ENCODE measurements at places on chromosomes 2 and 18.

DNA sequence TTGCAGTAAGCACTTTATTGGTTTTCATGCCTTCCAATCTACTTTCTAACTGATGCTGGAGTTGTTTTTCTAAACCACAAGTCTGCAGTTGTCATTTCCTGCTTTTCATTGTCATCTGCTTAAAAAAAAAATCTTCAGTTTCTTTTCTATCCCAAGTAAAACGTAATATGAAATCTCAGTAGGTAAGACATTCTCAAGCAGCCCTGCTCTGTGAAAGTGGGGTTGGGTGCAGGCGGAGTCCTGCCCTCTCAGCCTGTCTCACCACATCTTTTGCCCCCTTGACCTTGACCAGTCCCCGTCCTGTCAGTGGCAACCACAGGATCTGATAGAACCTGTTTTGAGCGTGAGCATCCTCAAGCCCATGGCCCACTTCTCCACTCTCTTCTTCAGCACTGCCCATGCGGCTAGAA is 80.0 kb upstream of the CPO start:
- no peak for DNase-seq

DNA sequence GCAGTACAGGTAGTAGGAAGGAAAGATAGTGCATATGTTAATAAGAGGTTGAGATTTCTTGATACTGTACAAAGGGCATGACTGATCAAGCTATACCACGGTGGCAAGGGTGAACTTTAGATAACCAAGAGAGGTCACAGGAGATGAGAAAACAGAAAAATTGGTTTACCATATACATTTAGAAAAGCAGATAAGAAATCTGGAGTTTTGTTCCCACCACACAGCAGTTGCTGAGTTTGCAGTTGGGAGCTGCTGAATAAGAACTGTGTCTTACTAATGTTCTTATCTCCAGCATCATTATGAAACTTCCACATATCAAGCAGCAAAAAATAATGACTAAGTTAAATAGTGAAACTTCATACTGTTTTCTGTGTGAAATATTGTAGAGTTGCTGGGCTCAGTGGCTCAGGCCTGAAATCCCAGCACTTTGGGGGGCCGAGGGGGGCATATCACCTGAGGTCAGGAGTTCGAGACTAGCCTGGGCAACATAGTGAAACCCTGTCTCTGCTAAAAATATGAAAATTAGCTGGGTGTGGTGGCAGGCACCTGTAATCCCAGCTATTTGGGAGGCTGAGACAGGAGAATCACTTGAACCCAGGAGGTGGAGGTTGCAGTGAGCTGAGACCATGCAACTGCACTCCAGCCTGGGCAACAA is 12.0 kb upstream of the IMPACT start:
- DNase-seq, result no peak

GRCh38 chr2:56483081-56483480 is 299.3 kb downstream of the CCDC85A start:
- no peak for DNase-seq

DNA sequence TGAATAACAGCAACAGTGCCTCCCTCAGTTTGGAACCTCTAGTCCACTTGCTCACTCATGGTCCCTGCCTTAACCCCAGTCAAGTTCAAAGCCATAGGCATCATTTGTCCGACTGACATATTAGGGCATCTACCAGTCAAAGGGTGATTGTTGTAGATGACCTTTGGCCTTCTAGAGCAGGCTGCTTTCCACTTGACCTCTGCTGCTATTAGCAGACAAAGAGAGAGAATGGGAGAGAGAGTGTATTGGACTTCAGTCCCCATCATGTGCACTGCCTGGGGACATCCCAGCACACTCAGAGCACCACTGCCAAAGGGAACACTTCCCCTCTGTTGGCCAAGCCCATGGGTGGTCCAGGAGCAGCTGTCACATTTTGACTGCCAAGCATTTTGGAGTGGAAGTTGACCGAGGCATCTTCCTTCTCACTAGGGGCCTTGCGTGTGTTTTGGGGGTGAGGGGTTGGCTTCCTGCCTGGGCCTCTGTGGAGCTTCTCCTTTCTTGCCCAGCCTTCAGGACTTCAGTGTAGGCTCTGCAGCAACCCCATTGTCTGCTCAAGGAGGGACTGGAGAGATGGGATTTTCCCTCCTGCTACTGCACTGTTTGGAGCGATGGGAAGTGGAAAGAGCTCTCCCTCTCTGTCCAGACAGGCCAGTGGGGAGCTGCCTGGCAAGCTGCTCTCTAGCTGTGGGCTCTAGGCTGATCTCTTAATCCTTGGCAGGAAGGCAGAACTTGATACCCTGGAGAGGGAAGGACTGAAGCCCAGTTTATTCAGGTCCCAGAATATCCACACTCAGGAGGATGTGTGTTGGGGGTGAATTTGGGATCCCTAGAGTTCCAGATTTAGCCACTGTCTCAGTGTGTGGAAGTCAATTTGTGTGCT is 68.1 kb downstream of the TMEM247 start:
- DNase-seq, result no peak

GRCh38 chr2:125405816-125406215 is 1250.1 kb upstream of the GYPC start:
- no peak for DNase-seq

DNA sequence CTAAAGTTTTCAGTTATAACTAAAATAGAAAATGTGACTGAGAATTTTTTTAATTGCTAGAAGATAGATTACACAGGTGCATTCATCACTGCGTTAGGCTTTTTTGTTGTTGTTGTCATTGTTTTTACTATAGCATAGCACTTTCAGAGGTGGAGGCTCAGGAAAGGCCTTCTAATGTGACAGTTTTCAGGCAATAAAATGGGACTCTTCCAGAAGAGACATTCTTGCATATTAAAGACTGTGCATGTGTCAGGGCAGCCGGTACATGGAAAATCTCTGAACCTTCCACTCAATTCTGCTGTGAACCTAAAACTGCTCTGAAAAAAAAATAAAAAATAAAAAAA is 175.2 kb downstream of the METTL4 start:
- DNase-seq, result no peak

GRCh38 chr2:102313950-102314349 is 2.6 kb downstream of the IL1RL1 start:
- DNase-seq, result no peak

DNA sequence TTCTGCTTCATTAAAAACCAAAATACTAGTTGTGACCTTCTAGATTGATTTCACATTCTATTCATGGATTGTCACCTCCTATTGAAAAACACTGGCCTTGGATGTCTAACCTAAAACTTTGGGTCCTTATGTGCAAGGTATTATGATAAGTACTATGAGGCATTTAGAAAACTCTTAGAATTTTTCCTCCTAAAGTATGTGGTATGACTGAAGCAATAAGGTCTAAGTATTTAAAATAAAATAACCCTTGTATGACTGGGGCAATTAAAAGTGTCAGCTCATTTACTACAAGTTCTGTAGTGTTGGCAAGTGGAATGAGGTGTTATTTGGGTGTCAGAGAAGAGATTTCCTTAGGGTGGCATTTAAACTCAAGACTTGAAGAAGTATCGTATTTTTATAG is 15.1 kb downstream of the KCMF1 start:
- no peak for DNase-seq

DNA sequence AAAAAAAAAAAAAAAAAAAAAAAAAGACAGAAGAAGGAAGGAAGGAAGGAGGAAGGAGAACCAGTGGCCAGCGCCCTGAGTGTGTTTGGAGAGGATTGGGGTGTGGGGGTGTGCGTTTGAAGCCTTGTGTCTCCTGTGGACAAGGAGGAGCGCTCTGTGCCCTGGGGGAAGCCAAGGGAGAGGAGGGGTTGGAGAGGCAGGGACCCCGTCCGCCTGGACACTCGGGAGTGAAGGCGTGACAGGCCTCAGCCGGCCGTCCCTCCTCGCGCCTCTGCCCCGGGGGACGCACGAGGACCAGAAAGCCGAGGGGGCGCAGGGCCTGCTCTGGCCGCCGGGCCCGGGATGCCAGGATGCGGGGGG is 44.9 kb downstream of the SERTAD2 start:
- peak; percentile 69 for DNase-seq

GRCh38 chr2:148391324-148391723 is 253.2 kb upstream of the EPC2 start:
- DNase-seq, result no peak

GRCh38 chr2:12955864-12956263 is 239.1 kb downstream of the TRIB2 start:
- DNase-seq, result no peak

DNA sequence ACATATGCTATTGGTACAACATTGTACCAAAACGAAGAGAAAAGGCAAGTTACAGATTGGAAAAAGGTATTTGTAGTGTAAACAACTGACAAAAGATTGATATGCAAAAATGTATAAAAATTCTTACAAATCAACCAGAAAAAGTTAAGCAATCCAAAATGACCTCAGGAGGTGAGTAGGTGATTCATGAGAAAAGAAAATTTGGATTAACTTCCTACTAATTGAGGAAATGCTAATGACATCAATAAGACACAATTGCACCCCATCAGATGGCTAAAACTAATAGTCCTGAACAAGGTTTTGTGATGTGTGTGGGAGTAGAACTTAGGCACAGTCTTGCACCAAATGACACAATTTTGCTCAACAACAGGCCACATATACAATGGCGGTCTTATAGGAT is 129.3 kb downstream of the COPS8 start:
- no peak for DNase-seq

GRCh38 chr2:234931371-234931770 is 20.4 kb upstream of the SH3BP4 start:
- no peak for DNase-seq

DNA sequence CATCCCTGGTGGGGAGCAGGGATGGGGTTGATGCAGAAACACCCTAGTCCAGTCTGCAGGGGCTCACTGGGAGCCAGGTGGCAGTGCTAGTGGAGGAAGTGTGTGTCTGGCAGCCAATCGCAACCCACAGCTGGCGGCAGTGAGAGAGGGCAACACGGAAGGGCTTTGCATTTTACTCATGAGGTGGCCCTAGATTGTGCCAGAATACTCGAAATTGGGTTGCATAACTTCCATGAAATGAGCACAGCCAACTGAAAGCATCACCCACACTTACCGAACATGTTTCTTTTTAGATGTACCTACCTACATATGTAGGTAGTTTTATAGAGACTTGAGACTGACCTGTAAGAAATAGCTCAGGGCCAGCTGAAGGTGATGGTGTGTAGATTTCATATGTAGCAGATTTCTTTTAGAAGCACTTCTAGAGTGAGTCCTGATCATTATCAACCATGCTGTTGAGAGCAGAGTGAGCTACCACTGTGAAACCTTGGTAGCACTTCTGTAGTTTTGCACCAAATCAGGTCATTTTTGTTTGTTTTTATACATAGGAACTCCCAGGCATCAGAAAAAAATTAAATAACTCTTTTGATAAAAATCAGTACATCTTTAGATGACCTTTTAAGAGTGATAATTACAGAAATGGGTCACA is 13.0 kb downstream of the IL18R1 start:
- DNase-seq, result no peak

GRCh38 chr2:143177096-143177786 is 48.0 kb downstream of the ARHGAP15 start:
- DNase-seq, result no peak

DNA sequence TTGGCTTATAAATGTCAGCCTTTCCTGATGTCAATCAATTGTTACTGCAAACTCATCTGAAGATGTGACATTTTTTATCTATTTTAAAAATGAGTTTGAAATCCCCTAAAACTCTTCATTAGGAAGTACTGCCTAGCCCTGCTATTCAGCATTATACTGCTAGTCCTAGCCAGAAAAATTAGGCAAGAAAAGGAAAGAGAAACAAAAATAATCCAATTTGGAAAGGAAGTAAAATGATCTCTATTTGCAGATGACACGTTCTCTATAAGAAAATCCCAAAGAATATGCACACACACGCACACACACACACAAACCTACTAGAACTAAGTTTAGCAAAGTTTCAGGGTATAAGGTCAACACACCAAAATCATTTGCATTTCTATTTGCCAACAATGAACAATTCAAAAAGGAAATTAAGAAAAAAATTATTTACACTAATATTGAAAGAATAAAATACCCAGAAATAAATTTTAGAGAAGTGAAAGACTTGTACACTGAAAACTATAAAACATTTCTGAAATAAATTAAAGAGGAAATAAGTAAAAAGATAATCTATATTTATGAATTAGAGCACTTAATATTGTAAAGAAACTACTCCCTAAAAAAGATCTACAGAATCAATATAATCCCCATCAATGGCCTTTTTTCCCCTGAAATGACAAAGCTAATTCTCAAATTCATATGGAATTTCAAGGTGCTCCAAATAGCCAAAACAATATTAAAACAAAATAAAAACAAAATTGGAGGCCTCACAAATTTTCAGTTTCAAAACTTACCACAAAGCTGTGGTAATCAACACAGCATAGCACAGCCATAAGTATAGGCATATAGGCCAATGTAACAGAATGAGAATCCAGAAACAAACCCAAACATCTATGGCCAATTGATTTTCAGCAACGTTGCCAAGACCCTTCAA is 433.7 kb upstream of the TRIB2 start:
- no peak for DNase-seq

DNA sequence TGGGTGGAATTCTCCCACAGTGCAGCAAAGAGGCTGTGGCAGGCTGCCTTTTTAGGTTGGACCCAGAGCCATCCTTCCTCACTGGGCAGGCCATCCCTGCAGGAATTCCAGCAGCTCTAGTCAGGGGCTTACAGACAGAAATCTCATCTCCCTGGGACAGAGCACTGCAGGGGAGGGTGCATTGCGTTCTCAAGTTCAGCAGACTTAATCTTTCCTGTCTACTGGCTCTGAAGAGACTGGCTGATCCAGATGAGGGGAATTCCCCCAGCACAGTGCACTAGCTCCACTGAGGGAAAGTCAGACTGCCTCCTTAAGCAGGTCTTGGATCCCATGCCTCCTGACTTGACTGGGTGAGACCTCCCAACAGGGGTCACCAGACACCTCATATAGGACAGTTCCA is 899.7 kb upstream of the VRK2 start:
- DNase-seq, result no peak

- no peak for DNase-seq
Observed at GRCh38 chr18:74902147-74902455, 304.4 kb downstream of the ZNF407 start.

GRCh38 chr2:160306985-160307384 is 106.9 kb upstream of the ITGB6 start:
- no peak for DNase-seq

- no peak for DNase-seq
Observed at GRCh38 chr18:52426041-52426440, 86.0 kb downstream of the DCC start.

- DNase-seq, result no peak
Observed at GRCh38 chr2:187943772-187944369, 347.8 kb upstream of the GULP1 start.

- DNase-seq, result no peak
Observed at GRCh38 chr2:241066171-241066892, 35.8 kb downstream of the MTERF4 start.

- peak; percentile 79 for DNase-seq
Observed at GRCh38 chr2:70087702-70088597, 673 bp downstream of the PCBP1 start.

DNA sequence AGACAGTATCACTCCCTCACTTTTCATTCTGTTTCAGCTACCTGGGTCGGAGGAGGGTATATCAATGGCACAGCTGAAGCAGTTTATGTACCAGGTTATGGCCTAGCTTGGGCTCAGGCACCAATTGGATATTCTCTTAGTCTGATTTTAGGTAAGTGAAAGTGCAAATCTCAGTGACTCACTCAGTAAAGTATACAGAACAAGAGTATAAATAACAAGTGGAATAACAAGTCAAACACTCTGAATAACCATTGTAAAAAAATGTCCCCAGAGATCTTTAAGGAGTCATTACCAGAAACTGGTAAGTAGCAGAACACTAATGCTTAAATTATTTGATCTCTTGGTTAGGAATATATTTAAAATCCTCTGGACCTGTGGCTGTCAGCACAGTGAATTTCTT is 5.7 kb downstream of the SLC5A7 start:
- DNase-seq, result no peak
